GDM1 (cell line): ENCODE measurements at places on chromosomes 3 and 15.

GRCh38 chr15:100686021-100686724 is 83.8 kb downstream of the ASB7 start:
- DNase-seq = no peak

DNA sequence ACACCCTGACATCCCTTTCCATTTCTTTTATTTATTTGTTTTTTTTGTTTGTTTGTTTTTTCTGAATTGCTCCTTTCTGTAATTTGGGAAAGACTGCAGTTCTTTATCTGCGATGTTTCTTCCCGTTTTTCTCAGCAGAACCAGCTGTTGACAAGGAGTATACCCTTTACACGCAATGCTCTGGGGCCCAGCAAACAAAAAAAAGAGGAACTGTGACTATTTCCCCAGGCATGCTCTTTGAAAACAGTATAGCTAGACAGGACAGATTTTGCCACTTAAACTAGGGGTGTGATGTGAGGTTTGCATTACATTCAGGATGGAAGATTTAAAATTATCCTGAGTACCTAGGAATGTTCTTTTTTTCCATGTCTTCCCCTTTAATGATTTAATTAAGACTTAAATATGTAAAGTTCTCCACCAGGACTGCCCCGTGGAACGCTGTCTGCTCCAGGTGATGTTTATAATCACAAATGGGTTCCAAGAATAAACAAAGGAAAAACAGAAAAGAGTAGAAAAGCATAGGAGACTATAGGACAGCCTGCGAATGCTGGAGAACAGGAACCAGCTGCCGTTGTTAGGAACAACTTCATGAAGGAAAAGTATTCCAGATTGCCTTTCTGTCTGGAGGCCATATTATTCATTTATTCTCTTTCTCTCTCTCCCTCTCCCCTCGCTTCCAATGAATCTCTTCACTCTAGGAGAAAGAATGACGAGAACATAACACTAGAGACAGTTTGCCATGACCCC is 43.3 kb downstream of the TGFBR2 start:
- DNase-seq = peak; percentile 30

GRCh38 chr3:65126527-65127410 is 439.0 kb upstream of the ADAMTS9 start:
- no peak for DNase-seq

GRCh38 chr3:118641608-118642007 is 393.0 kb downstream of the IGSF11 start:
- no peak for DNase-seq

DNA sequence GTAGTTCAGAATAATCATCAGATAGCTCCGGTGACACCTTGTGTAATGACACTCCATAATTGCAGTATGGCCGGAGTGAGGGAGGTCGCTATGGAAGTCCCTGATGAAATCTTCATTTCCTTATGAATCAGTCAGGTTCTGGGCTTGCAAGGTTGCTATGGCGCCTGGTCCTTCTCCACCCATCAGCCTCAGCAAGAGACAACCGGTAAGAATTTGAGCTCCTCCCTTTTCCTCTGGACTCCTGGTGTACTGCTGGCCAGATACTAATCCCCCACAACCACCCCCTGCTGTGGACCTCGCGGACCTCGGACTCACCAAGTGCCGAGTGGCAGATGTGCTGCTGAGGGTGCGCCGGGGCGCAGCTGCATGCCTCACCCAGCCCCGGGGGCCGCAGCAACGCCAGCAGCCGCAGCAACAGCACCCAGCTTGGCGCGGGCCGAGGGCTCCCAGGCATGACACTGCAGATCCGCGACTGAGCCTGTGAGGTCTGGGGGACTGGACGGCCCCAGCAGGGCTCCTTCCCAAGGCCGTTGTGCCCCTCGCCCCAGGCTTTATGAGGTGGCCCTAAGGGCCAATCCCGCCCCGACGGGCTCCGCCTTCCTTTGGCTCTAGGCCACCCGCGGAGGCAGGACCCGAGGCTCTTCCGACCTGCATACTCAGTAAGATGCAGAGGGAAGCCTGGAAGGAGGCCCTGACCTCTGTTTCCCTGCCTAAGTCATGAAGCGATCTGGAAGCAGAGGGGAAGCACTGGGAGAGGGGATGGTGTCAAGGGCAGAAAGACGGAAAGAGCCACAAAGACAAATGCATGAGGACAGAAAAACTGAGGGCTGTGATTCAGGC is at the start of gene TIMP4:
Gene TIMP4 (minus strand): TSS at position 526 of the 840 bp plus-strand sequence. CDS start 72 bp downstream, at position 454.
- DNase-seq = no peak

DNA sequence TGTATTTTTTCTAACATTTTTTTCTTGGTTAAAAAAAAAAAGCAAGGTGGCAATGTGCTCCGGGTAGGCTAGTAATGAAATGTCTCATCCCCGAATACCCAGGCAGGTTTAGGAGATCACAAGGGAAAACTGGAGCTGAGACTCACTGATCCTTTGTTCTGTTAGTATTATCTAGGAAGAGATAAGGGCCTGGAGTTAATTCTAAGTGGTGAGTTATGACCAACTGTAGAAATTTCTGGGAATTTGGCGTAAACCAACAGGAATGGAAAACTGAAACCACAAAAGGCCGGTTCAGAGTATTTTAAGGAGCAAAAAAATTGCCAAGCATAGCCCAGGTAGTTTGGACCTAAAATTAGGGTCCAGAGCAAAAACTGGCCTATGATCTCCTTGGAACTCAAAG is 12.4 kb downstream of the PPM1M start:
- DNase-seq = no peak

- peak; percentile 15 for DNase-seq
These were observed 68.2 kb downstream of the AAGAB start for GRCh38 chr15:67186226-67186649.

- no peak for DNase-seq
These were observed 16.3 kb downstream of the ACOX2 start for GRCh38 chr3:58520403-58521335.

DNA sequence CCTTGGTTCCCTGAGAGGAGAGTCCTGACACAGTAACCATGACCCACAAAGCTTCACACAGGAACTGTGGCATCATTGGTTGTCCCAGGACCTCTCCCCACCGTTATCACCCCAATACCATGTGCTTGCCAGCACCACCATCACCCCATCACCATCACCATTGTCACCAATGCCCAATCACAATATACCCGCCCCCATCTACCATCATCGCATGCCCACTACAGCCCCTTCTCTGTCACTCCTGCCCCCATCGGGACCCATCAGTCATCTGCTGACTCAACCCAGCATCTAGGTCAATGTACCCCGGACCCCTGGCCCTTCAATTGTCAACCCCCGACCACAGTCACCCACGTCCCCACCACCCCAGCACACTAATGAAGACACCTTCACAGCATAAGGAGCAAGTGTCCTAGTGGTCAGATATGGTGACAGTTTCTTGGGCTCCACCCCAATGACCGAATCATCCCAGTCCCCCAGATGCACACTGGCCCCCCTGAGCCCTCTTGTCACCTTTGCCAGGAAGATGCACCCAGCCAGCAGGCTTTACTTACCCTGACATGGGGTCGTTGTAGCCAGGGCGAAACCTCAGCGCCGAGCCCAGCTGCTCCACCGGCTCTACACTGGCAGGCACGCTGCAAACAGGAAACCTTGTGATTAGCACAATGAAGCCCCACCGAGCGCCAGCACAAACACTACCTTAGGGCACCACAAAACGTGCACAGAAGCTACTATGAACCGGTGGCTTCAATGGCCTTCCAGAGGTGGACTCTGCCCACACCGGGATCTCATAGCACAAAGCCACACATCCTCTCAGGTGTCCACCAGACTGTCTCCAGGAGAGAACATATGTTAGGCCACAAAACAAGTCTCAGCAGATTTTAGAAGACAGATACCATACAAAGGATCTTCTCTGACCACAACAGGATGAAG is 25.1 kb downstream of the SHISA5 start:
- DNase-seq = no peak

- no peak for DNase-seq
These were observed 6.7 kb upstream of the RNF13 start for GRCh38 chr3:149806171-149806778.

GRCh38 chr15:33639978-33640377 is 328.3 kb upstream of the CHRM5 start:
- no peak for DNase-seq

DNA sequence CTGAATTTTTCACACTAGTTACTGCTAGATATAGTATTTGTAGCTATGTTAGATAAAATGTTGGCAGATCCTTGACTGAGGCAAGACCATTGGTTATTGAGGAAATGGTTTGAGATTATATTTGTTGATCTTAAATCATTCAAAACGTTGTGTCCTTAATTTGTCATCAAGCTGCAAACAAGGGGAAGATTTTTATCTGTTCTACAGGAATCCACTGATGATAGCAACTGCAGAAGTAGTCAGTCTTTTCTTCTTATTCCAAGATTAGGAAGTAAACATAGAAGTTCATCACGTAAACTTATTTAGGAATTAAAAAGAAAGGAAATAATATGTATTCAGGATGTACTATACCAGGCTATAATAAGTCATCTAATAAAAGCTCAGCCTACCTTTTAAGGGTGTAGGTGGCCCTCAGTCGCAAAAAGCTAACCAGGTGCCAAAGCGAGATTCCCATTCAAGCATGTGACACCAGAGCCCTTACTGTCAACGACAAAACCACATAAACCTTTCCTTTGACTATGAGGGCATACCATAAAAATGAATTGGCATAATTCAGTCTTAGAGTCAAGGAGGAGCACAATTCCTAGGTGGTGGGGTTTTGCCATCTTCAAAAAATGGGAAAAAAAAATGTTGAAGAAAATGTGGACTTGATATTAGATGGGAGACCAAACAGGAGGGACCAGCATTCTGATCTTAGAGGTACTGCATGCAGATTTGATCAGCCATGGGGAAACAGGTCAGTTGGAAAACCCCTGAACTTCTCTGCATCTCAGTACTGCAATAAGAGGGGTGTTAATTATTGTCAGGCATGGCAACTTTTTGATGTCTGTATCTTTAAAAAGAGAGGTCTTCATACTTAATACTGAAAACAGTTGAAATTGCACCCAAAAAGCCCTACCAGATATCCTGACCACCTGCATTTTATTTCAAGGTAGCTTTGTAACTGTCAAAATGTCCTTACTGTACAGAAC is 212.5 kb upstream of the UBE2E1 start:
- no peak for DNase-seq

GRCh38 chr3:134641671-134642300 is 9.0 kb downstream of the KY start:
- no peak for DNase-seq

DNA sequence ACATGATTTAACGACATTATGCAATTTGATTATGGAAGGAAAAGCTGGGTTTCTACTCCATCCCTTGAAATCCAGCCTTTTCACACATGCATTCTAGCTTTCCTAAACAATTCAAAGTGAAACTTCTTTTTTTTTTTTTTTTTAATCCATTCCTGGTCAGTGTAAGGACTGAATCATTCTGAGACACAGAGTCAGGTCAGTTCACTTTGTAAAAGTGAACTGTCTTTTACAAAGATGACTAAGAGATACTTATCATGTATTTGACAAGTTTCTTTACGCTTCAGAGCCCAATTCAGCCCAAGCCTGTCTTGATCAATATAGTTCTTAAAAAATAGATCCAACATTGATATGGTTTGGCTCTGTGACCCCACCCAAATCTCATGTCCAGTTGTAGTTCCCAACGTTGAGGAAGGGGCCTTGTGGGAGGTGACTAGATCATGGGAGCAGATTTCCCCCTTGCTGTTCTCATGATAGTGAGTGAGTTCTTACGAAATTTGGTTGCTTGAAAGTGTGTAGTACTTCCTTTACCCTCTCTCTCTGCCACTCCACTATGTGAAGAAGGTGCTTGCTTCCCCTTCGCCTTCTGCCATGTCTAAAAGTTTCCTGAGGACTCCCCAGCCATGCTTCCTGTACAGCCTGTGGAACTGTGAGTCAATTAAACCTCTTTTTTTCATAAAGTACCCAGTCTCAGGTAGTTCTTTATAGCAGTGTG is 345.6 kb upstream of the THBS1 start:
- no peak for DNase-seq

DNA sequence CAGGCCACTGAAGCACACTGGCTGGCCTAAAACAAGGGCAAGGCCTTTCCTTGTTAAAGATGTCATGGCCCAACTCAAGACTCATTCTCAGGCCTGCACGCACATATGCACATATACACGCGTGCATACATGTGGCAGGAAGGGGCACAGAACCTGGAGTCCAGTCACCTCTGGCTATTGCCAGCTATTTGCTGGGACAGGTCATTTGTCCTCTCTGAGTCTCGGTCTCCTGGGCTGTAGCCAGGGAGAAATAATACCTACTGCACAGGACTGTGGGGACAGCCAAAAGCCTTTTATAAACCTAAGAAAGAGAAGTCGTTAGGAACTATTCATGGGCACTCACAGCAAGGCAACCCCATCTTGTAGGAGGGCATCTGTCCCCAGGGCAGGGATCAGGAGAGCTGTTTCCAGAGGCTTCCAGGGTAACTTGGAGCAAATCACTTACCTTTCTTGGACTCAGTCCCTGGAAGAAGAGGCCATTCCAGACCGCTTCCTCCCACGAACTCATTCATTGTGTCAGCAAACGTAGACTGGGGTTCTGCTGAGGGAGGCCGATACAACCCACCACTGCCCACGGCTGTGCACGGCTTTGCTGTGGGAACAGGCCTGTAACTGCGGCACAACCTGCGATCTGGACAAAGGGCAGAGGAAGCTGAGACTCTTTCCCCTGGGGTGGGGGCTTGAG is 41.1 kb upstream of the RHO start:
- DNase-seq = no peak

DNA sequence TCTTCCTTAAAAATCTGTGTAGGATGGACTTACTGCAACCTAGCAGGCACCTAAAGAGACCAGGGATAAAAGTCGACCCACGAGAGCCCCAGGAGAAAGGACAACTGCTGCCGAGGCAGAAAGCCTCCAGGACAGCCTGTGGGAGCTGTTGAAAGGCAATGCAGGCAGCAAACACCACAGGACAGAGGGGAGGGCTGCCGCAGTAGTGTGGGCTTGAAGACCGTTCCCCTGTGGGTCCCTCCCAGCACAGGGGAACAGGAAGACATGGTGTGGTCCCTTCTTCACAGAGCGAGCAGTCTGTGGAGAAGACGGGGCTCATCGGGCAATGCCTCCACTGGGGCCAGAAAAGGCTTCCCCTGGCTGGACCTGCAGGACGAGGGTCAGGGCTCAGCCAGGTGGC is 58.5 kb upstream of the GATA2 start:
- DNase-seq = no peak

- peak; percentile 39 for DNase-seq
These were observed 9.2 kb downstream of the FAM162A start for GRCh38 chr3:122392868-122393844.

GRCh38 chr3:120357807-120358206 is 8.7 kb upstream of the LRRC58 start:
- no peak for DNase-seq

DNA sequence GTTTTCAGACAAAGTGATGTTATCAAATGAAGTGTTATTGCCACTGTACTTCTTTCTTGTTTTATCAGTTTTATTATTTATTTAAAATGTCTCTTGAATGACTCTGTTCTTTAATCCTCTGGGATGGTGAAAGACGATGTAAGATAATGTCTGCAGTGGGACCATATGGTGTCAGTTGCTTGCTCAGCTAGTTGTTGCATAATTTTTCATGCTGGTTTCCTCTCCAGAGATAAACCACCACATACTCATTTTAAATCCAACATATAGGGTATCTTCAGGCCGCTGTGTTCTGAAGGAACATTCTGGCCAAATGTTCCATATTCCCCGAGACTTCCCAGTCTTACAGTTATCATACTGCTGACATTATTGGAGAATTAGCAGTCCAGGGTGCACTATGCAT is 75.9 kb downstream of the GABRG3 start:
- DNase-seq = no peak

GRCh38 chr3:9098716-9099675 is 135.7 kb upstream of the RAD18 start:
- DNase-seq = no peak

GRCh38 chr3:185270262-185270955 is 16.6 kb upstream of the EHHADH start:
- no peak for DNase-seq

GRCh38 chr3:147730284-147730683 is 321.1 kb downstream of the ZIC1 start:
- no peak for DNase-seq
